Hematopoietic multipotent progenitor cell treated with erythropoietin and hydrocortisone succinate and interleukin-3 and kit ligand, for 8 days (in vitro differentiated cells): ENCODE measurements at places on chromosomes 5 and 9.

DNA sequence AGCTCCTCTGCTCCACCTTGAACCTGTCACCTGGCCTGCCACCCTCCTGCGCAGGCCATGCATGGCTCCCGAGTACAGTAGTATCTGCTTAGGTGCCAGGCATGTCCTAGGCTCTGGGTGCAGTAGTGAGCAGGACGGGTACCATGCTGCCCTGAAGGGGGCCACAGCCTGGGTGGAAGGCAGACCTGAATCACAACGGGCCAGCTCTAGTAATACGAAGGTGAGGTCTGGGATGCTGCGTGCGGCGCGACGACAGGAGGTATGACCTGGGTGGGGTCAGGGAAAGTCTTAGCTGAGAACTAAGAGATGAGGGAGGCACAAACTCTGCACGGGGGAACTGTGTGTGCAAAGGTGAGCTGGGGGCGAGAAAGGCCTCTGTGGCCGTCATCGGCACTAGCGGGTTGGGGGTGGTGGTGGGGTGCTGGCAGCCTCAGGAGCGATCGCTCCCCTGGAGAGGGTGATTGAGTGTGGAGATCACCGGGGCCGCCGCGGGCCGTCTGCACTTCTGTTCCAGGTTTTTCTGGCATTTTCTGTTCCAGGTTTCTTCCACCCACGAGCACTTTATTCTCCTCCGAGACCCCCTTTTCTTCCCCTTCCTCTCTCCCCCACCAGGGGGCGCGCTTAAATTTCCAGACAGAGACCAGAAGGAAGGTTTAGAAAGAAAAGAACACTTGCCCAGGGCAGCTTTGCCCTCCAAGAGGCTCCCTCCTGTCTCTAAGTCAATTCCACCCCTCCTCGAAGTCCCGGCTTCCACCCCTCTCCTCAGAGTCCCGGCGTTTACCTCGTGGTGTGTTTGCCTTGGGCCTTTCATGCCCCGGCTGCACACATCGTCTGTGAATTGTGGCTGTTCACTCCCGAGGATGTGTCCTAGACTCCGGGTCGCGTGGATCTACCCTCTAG, 15.1 kb downstream of the PDLIM4 start:
- DNase-seq: peak; percentile 81

DNA sequence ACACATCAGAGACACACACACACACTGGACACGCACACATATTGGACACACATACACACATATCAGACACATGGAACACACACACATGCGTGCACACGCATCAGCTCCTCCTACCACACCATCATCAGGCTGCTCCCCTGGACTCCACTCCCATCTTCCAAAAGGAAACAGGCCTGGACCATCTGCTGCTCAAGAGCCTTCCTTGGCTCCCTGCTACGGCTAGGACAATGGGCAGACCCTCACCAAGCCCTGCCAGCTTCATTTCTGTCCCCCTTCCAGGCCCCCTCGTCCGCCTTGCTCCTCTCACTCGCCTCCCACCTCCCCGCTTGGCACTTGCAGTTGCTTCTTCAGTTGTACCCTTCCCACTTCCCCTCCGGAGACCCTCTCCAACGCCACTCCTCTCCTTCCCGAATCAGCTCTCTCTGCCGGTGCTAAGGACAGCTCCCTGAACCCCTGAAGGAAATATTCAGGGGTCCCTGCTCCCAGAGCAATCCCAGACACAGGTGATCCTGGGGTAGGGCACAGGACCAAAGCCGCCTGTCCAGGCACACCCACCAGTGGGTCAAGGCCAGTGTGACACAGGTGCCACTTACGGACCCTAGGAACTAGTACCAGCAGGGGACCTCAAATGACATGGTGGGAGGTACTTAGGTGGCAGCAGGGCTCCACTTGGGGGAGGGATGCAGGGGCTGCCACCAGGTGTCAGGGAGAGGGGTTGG, 12.1 kb upstream of the LAMC3 start:
- no peak for DNase-seq

DNA sequence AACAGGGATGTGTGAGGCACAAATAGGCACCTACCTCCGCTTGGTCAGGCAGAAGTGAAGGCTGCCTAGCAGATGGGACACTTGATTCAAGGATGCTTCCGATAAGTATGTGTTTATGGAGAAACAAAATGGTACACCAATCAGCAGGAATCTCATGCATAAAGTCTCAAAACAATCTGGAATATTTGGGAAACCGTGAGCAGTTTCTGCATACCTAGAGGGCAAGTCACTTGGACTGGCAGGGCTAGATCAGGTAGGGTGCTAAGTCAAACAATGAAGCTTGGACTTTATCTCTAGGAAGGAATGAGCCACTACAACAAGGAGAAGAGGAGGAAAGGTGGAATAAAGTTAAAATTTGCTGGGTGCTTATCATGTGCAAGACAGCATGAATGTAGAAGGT, 5.5 kb downstream of the EPB41L4A start:
- no peak for DNase-seq

DNA sequence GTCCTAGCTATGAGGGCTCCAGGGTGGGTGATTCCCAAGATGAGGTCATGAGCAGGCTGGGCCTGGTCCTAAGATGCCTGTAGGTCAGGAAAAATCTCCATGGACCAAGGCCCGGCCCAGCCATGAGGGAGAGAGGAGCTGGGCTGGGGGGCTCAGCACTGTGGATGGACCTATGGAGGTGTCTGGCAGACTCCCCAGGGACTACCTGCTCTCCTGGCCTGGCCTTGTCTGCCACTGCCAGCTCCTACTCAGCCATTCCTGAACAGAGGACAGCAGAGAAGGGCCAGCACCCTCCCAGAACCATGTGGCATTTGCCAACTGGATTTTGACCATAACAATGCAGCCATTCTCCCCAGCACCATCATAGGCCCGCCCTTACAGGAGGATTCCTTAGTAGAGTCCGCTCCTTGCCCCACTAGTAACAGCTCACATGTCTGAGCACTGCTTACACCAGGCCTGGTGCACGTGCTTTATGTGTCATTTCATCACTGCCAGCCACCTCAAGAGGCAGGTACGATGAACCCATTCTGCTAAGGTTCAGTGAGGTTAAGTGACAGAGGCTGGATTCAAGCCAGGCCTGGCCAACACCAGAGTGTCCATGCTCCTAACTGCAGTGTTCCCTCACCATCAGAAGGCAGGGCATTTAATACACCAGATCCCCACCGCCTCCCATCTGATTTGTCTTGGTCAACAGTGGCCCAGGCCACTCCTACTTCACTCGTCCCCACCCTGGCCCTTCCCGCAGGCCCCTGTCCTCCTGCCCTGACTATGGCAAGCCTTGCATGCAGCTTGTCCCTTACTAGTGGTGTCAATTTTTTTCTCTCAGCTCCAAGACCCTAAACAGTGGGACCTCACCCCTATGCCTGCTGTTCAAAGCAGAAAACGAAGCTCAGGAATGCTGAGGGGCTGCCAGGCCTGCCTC, 669 bp downstream of the IL13 start:
- DNase-seq: no peak

- no peak for DNase-seq
Measured at GRCh38 chr5:32325062-32325461, 12.3 kb upstream of the MTMR12 start.

GRCh38 chr5:128905568-128906110, 59.6 kb upstream of the SLC27A6 start:
- peak; percentile 82 for DNase-seq

- DNase-seq: no peak
Measured at GRCh38 chr9:114366334-114367128, 21.3 kb downstream of the AKNA start.

GRCh38 chr9:131264231-131264630, 12.1 kb downstream of the FAM78A start:
- DNase-seq: no peak

GRCh38 chr5:110768138-110768860, 29.5 kb downstream of the SLC25A46 start:
- no peak for DNase-seq

GRCh38 chr9:7861086-7861485, 61.5 kb upstream of the DMAC1 start:
- no peak for DNase-seq

GRCh38 chr5:121982893-121983285, 21.1 kb downstream of the SRFBP1 start:
- no peak for DNase-seq

- no peak for DNase-seq
Measured at GRCh38 chr5:56525113-56525512, 290.2 kb upstream of the MAP3K1 start.

DNA sequence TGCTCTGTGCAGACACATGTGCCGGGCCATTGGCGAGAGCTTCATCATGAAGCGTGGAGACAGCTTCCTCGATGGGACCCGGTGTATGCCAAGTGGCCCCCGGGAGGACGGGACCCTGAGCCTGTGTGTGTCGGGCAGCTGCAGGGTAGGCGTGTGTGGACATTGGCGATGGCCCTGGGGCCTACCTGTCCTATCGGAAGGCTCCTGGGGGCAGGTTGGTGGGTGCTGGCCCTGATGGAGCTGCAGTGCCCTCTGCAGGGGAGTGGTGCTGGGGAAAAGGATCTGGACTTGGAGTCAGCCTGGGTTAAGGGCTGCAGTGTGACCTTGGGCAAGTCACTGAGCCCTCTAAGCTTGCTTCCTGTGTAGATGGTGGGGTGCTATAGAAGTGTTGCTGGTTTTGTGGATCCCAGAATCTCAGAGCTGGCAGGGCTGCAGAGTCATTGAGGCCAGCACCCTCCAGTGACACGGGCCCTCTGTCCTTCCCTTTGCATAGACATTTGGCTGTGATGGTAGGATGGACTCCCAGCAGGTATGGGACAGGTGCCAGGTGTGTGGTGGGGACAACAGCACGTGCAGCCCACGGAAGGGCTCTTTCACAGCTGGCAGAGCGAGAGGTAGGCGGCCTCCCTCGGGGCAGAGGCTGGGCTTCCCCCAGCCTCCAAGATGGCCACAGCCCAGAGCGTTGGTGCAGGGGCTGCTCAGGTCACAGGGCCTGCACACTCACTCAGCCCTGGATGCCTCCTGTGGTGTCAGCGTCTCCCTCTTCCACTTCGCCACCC, 15.8 kb downstream of the ADAMTS13 start:
- no peak for DNase-seq

DNA sequence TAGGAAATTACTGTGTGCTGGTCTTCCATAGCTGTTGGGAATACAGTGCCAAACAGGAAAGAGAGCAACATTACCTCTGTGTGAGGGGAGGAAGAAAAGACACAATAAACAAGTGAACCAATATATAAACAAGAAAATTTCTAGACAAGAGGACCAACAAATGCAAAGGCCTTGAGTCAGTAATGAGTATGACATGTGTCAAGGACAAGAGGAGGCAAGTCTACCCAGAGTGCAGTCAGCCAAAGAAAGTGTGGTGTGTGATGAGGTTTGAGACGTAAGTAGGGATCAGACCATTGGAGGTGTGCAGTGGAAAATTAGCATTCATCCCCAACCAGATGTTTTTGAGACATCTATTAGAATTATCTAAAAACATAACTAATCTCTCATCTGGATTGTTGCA, 69.5 kb upstream of the CDH6 start:
- no peak for DNase-seq

GRCh38 chr5:68134669-68135313, 80.8 kb upstream of the PIK3R1 start:
- DNase-seq: no peak

GRCh38 chr9:89790542-89791109, 185.8 kb downstream of the GADD45G start:
- DNase-seq: no peak

DNA sequence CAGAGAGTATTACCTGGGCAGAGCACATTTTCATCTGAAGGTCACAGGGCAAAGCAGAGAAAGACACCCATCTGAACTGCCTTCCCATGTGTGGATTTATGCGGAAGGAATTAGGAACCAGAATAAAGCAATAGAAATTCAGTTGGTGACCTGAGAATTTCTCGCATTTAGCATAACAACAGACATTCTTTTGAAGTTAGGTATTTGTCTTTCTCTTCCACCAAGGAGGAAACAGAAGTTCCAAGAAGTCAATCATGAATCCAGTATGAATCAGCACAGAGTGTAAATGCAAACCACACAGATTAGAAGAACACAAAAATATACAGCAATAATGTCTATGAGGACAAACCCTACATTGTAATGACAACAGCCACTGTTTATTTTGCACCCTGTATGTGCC, 515.2 kb upstream of the BRINP1 start:
- no peak for DNase-seq

- no peak for DNase-seq
Measured at GRCh38 chr5:2148312-2149194, 265.8 kb upstream of the IRX4 start.

DNA sequence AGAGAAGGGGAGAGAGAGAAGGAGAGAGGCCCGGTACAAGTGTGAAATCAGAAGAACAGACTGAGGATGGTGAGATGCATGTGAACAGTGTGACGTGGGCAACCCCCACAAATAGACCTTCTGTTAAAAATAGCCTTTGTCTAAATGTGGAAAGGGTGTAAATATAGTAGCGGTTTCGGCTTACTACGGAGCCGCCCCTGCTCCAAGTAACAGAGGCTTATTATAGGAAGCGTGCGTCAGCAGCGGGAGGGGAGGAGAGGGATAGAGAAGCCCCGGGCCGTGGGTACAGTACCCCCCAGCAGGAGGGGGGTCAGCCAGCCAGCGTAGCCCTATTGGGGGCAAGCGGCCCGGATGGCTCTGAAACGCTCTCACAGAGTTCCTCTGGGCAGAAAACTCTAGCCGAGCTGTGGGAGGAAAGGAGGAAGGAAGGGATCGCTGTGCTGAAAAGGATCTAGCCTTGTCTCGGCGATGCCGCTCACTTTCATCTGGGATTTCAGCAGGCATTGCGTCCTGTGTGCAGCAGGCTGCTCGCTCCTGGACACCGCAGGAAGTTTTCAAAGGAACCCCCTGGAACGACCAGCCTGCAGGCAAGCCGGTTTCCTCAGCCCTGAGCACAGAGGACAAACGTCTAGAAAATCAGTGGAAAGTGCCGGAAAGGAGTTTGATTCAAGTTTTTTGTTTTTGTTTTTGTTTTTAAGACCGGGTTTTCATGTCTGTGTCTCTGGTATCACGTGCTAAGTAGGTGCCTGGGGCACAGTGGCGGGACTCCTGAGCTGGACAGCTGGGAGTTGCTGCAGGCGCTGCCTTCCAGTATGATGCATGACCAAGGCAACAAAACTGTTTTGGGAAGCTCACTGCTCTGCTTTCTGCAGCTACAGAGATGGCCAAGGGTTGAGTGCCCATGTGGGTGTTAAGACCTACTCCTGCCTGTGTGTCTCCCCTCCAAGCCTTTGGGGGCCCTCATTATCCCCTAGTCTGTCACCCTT, 146.6 kb downstream of the SEC61B start:
- DNase-seq: no peak

DNA sequence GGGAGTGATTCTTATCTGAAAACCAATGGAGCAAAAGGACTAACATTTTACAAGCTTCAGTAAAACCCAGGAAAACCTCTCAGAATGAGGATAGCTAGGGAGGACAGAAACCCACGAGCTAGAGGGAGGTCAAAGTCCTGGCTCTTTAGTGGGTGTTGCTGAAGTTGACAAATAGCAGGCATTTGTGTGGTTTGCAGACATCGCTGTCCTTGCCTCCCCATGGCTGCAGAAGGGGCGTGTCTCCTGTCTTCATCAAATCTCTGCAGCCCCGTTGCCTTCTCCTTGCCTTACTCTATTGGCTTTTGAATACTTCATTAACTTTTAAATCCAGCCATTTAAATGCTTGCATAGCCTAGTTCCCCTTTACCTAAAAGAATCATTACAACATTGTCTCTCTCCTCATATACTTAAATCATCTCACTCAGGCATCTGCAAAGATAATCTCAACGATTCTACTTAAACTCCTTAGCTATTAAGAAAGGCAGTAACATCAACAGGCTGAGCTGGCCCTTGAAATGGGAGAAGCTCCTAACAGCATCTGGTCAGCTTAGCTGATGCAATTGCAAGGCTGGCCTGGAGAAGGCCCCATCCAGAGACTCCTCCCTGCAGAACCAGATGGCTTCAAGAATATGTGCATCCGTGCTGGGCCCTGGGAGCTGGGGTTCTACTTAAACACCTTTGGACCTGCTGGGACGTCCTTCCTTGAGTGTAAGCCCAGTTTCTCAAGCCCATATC, 152.8 kb upstream of the TAS2R1 start:
- no peak for DNase-seq

GRCh38 chr9:136017289-136018190, 56.4 kb upstream of the UBAC1 start:
- DNase-seq: no peak
